Stimulated activated CD4-positive, alpha-beta T cell treated with anti-CD3 and anti-CD28 coated beads, Interleukin-12 subunit alpha, Interleukin-12 subunit beta, amount 100 ng/mL, for 4 hours (primary cell): ENCODE measurements at places on chromosomes 3 and 15.

- no peak for DNase-seq
Observed at GRCh38 chr3:99357131-99357530, 281.3 kb upstream of the COL8A1 start.

- DNase-seq: no peak
Observed at GRCh38 chr3:43233062-43233461, 53.3 kb upstream of the SNRK start.

- no peak for DNase-seq
Observed at GRCh38 chr15:94353488-94353820, 122.1 kb downstream of the MCTP2 start.

DNA sequence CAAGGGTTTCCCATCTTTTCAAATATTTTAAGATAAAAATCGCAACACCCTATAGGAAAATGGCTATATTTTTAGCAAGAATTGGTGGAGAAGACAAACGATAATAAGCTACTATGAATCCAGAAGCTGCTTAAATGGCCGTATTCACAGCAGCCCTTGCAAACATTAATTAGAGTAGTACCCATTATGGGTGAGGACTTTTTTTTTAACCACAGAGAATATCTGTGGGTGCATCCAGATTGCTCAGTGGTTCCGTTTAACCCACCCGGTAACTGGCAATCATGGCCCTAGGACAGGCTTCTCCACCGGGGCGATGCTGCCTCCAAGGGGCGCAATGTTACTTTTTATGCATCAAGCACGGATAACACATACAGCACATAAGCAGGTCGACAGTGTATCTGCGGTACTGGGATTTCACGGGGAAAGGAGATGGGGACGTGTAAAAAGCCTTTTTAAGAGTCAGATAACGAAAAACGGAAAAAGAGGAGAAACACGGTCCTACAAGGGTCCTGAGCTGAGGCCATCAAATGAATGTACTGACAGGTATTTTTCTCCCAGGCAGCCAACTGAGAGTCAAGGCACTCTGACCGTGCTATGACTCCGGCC is 968 bp upstream of the TMEM266 start:
- peak; percentile 7 for DNase-seq

GRCh38 chr15:73569361-73569760 is 63.8 kb downstream of the NPTN start:
- DNase-seq: no peak

GRCh38 chr15:42078903-42079302 is 15.5 kb downstream of the PLA2G4D start:
- DNase-seq: no peak

GRCh38 chr15:26634319-26634718 is 138.5 kb downstream of the GABRB3 start:
- no peak for DNase-seq

DNA sequence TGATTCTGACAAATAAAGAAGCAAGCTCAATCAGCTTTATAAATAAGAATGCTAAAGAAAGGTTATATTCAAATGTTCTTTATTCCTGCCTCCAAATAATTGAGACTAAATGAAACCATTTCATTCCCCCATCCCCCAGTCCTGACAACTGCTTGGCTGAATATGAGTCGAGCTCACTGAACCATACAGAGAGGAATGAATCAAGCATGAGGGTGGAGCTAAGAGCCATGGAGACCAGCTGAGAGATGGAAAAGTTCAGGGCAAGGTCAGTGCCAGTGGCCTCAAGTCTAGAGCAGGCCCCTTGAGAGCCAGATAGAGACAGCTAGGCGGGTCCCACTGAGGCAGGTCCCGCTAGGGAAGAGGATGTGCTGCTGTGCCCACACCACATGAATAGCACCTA is 188.7 kb upstream of the EIF1B start:
- DNase-seq: no peak

DNA sequence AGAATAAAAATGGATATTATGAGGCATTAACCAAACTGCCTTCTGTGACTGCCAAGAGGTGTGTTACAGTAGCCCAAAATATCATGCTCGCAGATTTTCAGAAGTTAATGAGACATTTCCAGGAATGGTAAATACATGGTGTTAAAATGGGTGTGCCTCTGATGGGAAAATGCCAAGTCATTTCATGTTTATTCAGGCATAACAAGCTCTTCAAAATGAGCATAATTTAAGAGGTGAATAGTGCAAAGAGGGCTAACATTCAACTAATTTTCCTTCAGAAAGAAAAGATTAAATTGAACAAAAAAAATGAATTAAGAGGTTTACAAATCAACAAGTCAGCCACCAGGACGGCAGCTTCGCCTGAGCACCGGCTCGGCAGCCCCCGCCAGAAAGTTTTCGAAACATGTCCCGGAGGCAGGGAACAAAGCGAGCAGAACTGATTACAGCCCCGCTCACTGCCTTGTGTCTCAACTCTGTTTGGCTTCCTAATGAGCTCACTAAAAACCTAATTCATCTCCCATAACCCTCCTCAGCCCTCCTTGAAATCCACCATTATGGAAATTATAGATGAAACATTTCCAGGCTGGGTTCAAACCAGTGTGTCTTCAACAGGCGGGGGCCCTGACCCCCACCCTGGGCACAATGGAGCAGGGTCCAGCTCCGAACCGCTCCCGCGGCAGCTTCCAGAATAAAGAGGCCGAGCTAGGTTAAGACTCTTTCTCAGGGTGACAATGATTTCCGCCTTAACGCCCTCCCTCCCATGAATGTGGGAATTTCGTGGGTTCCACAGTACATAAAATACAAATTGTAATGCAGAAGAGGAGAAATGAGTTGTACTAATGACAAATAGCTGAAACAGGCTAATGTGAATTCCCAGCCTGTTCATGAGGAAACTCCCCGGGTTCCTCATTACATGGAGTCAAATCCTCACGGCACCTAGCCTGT is 43.9 kb downstream of the MEIS2 start:
- no peak for DNase-seq

- DNase-seq: no peak
Observed at GRCh38 chr15:79394231-79394630, 37.9 kb upstream of the MINAR1 start.

DNA sequence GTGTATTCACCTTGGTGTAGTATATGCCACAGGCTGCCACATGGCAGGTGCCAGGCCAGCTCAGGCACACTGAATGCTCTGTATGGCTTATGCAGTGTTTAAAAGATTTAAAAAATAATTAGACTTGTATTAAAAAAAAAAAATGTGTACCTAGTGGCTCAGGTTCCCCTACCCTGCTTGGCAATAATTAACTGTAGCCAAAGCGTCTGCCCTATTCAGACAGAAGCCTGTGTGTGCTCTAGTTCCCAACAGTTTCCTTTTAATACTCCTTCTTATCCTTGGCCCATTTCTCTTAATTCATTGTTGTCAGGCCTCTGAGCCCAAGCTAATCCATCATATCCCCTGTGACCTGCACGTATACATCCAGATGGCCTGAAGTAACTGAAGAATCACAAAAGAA is 752.2 kb upstream of the CFAP20DC start:
- no peak for DNase-seq

GRCh38 chr15:29871401-29871800 is 49.1 kb upstream of the TJP1 start:
- DNase-seq: no peak

- DNase-seq: no peak
Observed at GRCh38 chr15:50244959-50245624, 20.4 kb downstream of the HDC start.

DNA sequence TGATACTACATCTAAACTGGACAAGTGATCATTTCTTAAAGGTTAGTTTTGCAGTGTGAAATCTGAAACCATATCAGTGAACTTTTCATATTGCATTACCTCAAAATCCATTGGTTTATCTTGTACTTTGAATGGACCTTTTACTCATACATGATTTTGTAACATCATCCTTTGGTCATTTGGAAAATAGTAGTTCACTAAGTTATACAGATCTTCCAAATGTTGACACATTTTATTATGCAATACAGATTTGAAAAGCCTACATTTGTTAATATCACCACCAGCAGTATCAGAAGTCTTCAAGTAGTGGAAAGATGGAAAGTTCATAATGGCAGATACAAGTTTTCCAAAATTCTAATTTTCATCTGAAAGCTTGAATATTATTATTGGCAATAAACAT is 64.0 kb upstream of the CDV3 start:
- DNase-seq: no peak

- DNase-seq: no peak
Observed at GRCh38 chr3:87082796-87083440, 92.0 kb upstream of the VGLL3 start.

GRCh38 chr3:33111581-33111980 is 2.2 kb upstream of the CRTAP start:
- no peak for DNase-seq

DNA sequence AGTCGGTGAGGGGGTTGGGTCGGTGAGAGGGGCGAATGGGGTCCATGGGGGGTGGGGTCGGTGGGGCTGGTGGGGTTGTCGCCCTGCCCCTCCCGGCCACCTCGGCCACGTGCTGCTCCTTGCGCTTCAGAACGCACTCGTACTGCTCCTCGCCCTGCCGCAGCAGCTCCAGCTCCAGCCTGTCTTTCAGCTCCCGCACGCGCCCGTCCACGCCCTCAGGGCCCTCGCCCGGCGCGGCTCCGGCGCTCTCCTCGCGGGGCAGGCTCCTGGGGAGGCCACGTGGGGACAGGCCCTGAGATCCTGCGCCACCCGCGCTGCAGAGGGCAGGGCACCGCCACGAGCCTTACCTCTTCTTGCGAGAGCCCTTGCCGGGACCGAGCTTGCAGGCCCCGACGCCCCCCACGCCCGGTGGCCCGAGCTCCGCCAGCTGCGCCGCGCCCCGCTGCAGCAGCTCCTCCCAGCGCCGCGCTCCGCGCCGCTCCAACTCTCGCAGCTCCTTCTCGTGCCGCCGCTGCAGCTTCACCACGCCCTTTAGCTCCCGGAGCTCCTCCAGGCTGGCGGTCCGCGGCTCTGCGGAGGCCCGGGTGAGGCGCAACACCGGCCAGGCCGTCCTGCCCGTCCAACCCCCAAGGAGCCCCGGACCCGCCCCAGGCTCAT is 8.2 kb upstream of the ANKRD63 start:
- no peak for DNase-seq

GRCh38 chr3:66729687-66730393 is 229.0 kb upstream of the LRIG1 start:
- no peak for DNase-seq

GRCh38 chr15:95410757-95411156 is 919.7 kb upstream of the NR2F2 start:
- no peak for DNase-seq
